ENCODE measurements at places on chromosomes 5 and 9. TPM values are rescaled to one million over a fixed set of nuclear protein-coding genes. Genes with fewer than 3 reads are reported as not detected.

Gene ALDH1B1
- total RNA-seq: 11.5 TPM

Gene BHMT2
- 6.2 TPM for total RNA-seq

Gene IL9
- total RNA-seq: not detected

Gene ZNF618
- 6.8 TPM for total RNA-seq

Gene CARD9
- total RNA-seq: 0.13 TPM

Gene GDA
- not detected for total RNA-seq

Gene EIF4E1B
- total RNA-seq: not detected

Gene PDE4D
- total RNA-seq: 22.1 TPM

Gene BTNL3
- not detected for total RNA-seq

Gene PAEP
- not detected for total RNA-seq

Gene MARCOL
- total RNA-seq: not detected

Gene PKN3
- total RNA-seq: 10.2 TPM

Gene LRRC19
- total RNA-seq: not detected

Gene ENTREP1
- total RNA-seq: 4.6 TPM

Gene PHF24
- total RNA-seq: under 0.01 TPM

Gene ERMP1
- total RNA-seq: 16.6 TPM

Gene LMBRD2
- 5.8 TPM for total RNA-seq

Gene CARTPT
- not detected for total RNA-seq

Gene KDM4C
- 22.4 TPM for total RNA-seq

Gene PCDHA11
- total RNA-seq: under 0.01 TPM

Gene DBH
- not detected for total RNA-seq

Gene TMEM215
- total RNA-seq: not detected

Gene GFI1B
- not detected for total RNA-seq

Gene IFNK
- not detected for total RNA-seq

Gene FAM120A
- 91.4 TPM for total RNA-seq

Gene ENTPD2
- total RNA-seq: not detected

Gene BARHL1
- total RNA-seq: not detected

Gene GZMA
- 0.13 TPM for total RNA-seq

Measured in dermis microvascular lymphatic vessel endothelial cell (primary cell).